ENCODE measurements at places on chromosomes 16 and 17.

GRCh38 chr16:24497440-24497839 lies 41.9 kb upstream of the RBBP6 start:
- no peak for DNase-seq

DNA sequence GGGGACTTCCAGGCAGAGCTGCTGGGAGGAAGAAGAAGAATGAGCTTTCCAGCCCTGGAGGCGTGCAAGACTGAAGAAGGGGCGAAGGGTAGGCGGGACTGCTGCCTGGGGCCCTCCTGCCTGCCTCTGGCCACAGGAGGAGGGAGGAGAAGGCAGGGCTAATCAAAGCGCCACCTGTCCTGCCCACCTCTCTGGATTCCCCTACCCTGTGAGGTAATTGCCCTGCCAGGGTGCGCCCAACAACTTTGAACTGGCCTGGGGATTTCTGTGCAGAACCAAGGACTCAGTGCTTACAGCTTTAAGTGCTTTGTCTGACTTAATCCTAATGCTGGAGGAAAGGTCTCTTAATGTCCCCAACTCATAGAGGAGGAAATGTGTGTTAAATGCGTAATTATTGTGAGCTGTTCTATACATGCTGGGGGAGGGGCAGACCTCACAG lies at the start of gene NOXO1:
NOXO1 (minus strand) TSS at position 72 of the 439 bp plus-strand sequence. CDS start 290 bp downstream, outside the sequence.
- DNase-seq: no peak

DNA sequence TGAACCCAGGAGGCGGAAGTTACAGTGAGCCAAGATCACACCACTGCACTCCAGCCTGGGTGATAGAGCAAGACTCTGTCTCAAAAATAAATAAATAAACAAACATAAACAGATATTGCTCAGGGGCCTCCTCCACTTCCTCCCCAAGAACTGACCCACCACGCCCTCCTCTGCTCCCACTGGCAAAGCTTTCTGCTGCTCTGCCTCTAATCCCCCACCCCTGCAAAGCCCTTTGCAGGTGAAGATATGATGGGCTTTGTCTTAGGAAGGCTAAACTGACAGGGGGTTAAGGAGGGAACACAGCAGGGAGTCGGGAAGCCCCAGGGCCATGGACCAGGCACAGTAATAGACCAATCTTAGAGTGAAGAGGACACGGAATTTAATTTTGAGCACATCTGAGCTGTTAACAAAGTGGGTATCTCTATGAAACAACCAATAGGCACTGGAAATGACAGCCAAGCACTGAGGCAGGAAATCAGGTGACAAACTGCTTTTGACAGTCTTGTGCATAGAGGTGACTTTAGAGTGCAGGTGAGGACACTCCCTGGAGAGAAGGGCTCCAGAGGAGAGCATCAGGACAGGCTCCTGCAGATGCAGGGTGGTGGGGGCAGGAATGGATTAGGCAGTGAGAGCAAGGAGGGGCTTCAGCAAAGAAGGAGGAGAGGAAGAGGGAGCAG lies 6.4 kb upstream of the CD300LD start:
- no peak for DNase-seq

- no peak for DNase-seq
These were observed 73.5 kb downstream of the CYLD start for GRCh38 chr16:50815382-50815781.

All from stimulated activated CD8-positive, alpha-beta memory T cell treated with anti-CD3 and anti-CD28 coated beads, Interleukin-7, amount 100 ng/mL, for 1 hour (primary cell).